Tibial artery (tissue), 4 donors: ENCODE measurements at places on chromosomes 2 and 18.

DNA sequence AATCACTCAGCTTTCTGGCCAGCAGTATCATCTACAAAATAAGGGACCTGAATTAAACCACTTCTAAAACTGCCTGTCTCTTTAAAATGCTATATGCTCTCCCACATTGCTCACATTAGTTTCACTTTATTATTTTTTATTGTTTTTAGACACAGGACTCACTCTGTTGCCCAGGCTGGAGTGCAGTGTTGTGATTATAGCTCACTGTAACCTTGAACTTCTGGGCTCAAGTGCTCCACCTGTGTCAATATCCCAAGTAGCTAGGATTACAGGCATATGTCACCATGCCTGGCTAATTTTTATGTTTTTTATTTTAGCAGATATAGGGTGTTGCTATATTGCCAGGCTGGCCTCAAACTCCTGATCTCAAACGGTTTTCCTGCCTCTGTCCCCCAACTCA, 591.3 kb upstream of the ZNF804A start:
- no peak for DNase-seq

GRCh38 chr2:234195516-234195915, 145.0 kb downstream of the SPP2 start:
- DNase-seq, result no peak

GRCh38 chr2:234401426-234401825, 95.5 kb downstream of the ARL4C start:
- no peak for DNase-seq

GRCh38 chr18:70260683-70261082, 28.2 kb upstream of the SOCS6 start:
- DNase-seq, result no peak

GRCh38 chr2:96618596-96619283, 19.4 kb downstream of the KANSL3 start:
- no peak for DNase-seq

- no peak for DNase-seq
These were observed 12.0 kb upstream of the GCFC2 start for GRCh38 chr2:75722687-75723086.

DNA sequence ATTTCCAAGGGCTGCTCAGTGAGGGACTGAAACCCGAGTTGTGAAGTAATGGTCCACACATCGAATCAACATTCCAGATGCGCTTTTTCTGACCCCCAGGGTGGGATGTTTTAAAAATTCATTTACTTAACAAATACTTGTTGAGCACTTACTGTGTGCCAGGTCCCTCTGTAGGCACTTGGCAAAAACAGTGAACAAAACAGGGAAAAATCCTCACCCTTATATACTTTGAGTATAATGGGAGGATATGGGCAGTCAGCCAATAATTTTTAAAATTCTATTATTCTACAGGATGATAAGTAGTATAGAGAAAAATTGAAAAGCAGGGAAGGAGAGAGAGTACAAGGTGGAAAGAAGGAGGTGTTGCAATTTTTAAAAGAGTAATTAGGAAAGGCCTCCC, 31.3 kb upstream of the AFTPH start:
- DNase-seq, result no peak
